Stimulated activated CD4-positive, alpha-beta T cell treated with anti-CD3 and anti-CD28 coated beads, TNF-alpha, amount 100 ng/mL, for 4 hours (primary cell): ENCODE measurements at places on chromosomes 12 and 14.

GRCh38 chr12:128959901-128960300 is 106.6 kb downstream of the GLT1D1 start:
- no peak for DNase-seq

DNA sequence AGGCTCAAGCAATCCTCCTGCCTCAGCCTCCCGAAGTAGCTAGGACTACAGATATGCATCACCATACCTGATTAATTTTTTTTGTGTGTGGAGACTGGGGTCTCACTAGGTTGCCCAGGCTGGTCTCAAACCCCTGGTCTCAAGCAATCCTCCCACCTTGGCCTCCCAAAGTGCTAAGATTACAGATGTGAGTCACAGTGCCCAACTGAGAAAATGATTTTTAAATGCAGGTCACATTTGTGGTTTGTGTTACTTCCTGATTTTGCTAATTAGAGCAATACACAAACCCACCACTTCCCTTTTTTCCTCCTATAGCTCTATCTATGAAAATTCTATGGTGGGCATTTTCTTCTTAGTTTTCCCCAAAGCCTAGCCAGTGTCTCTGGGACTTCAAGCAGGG is 45.5 kb upstream of the TMEM263 start:
- no peak for DNase-seq

DNA sequence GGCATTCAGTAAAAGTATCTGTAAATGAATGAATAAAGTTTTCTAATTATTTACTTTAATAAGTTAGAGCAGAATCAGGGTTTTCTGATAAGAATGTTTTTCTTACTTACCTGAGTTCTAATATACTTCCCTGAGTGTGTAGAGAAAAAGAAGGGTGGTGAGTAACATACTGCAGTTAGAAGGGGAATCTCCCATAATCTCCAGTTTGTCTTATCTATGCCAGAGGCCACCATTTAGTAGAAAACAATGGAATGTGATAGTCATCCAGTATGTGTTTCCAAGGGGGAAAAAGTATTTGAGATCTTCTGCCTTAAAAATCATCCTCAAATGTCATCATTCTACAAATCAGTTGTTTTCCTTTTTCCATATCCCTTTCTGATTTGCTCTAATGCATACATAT is 56.5 kb upstream of the PAWR start:
- DNase-seq: no peak

GRCh38 chr14:76472199-76472723 is 96.3 kb downstream of the ESRRB start:
- DNase-seq: no peak

- DNase-seq: no peak
These were observed 11.8 kb downstream of the ALG10B start for GRCh38 chr12:38328306-38328895.

- DNase-seq: no peak
These were observed 60.4 kb upstream of the FOXN3 start for GRCh38 chr14:89477391-89477790.

GRCh38 chr12:2654311-2654710 is 140.5 kb upstream of the FKBP4 start:
- DNase-seq: no peak

GRCh38 chr12:128578045-128578444 is 245.7 kb downstream of the SLC15A4 start:
- no peak for DNase-seq

DNA sequence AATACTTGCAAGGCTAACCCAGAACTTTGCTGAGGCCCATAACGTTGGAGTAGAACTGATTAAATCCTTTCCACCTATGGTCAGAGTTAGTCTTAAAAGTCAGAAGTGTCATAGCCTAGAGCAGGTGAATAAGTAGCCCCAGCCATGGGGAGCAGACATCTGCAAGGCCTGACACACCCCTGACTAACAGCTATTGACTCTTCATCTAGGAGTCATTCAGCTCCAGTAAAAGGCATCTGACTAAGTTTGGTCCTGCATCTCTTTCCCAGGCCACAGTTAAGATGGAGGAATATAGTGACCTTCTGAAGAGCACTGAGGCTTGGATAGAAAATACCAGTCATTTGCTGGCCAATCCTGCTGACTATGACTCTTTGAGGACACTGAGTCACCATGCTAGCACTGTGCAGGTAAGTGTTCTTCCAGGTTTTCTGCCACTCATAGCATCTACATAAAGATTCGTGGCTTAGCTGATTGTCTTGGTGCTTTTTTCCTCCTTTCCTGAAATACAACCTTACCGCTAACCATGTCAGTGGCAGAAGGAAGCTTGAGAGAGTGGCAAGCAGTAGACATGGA is 212.9 kb downstream of the ESR2 start:
- no peak for DNase-seq

DNA sequence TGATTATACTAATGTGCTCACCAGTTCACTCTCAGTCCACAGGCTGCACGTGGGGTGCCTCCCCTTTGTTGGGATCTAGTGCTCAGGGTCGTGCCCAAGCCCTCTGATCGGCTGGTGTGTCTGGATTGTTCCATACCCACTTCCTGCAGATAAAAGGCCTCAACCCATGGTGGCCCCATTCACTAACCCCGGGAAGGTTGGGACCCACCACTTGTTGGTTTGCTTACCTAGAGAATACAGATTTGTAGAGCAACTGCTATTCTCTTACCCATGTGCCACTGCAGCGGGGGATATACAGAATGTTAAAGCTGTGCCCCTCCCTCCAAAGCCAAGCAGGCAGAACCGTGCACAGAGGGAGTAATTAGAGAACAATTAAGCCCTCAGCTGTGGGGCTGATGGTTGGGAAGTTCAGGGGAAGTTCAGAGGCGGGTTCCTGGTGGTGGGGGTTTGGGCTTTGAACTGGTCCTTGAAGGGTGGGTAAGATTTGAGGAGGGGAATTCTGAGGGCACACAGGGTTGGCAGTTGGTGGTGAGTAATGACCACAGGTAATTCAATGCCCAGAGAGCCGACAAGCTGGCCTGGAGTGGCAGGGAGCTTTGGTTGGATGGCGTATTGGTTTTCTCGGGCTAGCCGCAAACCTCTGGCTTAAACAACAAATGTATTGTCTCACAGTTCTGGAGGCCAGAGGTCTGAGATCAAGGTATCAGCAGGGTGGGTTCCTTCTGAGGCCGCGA is 68.8 kb downstream of the ADCK1 start:
- no peak for DNase-seq
